Activated naive CD8-positive, alpha-beta T cell treated with anti-CD3 and anti-CD28 coated beads, Interleukin-2, amount 50 U/mL, for 24 hours (primary cell): ENCODE measurements at places on chromosomes 12 and 14.
A peak's percentile ranks its signal among the peaks of the same experiment; 100 is the strongest.

DNA sequence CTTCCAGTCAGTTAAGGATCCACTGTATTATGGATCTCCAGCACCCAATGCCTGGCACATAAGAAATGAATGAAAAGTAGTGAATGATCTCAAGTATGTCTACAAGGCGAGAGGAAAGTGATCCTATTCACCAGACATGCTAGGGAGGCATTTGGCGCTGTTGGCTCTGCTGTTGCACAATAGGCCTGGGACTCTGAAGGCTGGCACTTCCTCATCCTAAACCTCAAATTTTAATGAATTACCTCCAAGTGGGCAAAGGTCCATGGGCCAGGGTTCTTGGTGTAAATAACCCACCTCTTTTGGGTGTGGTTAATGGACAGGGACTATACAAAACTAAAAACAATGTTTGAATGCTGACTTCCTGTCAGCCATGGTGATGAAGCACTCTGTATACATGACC is 173.4 kb upstream of the PZP start:
- H3K36me3 ChIP-seq, result no peaks in the 10 kb centered on the region
- no peak overlapping the region for H3K4me3 ChIP-seq
- no peak for DNase-seq
- no peaks in the 10 kb centered on the region for H3K4me1 ChIP-seq
- H3K27me3 ChIP-seq, result no peaks in the 10 kb centered on the region

GRCh38 chr12:75526655-75527511 is 15.5 kb upstream of the KRR1 start:
- peaks cover 18% of the 10 kb centered on the region for H3K27me3 ChIP-seq
- H3K4me1 ChIP-seq, result peaks cover 12% of the 10 kb centered on the region
- peak; percentile 10 for DNase-seq
- no peak overlapping the region for H3K27ac ChIP-seq
- H3K36me3 ChIP-seq, result peaks cover 1% of the 10 kb centered on the region

GRCh38 chr12:25734529-25735180 is 181.6 kb upstream of the LMNTD1 start:
- H3K27ac ChIP-seq, result no peak overlapping the region
- H3K4me1 ChIP-seq, result no peaks in the 10 kb centered on the region
- no peak for DNase-seq
- H3K36me3 ChIP-seq, result no peaks in the 10 kb centered on the region
- H3K27me3 ChIP-seq, result no peaks in the 10 kb centered on the region

GRCh38 chr12:22046090-22046967 is at the start of gene CMAS:
Gene CMAS (plus strand): TSS chr12:22046218. CDS start chr12:22046304, 86 bp downstream.
- H3K27me3 ChIP-seq, result no peaks in the 10 kb centered on the region
- H3K27ac ChIP-seq, result peak within 1 kb of the TSS; percentile 79
- peaks cover 8% of the 10 kb centered on the region for H3K36me3 ChIP-seq
- peak; percentile 83 for DNase-seq
- peaks cover 41% of the 10 kb centered on the region for H3K4me1 ChIP-seq

- DNase-seq, result no peak
These were observed 611.8 kb downstream of the ETNK1 start for GRCh38 chr12:23236811-23237210.

GRCh38 chr12:6869049-6870021 is 2.0 kb downstream of the TPI1 start:
- H3K4me3 ChIP-seq, result peak overlapping the region; percentile 94
- peaks cover 2% of the 10 kb centered on the region for H3K27me3 ChIP-seq
- peak overlapping the region; percentile 97 for H3K27ac ChIP-seq
- DNase-seq, result peak; percentile 83
- peaks cover 57% of the 10 kb centered on the region for H3K36me3 ChIP-seq

GRCh38 chr12:4274396-4275015 is 944 bp downstream of the CCND2 start:
- peaks cover 49% of the 10 kb centered on the region for H3K36me3 ChIP-seq
- no peaks in the 10 kb centered on the region for H3K27me3 ChIP-seq
- H3K27ac ChIP-seq, result peak overlapping the region; percentile 100

DNA sequence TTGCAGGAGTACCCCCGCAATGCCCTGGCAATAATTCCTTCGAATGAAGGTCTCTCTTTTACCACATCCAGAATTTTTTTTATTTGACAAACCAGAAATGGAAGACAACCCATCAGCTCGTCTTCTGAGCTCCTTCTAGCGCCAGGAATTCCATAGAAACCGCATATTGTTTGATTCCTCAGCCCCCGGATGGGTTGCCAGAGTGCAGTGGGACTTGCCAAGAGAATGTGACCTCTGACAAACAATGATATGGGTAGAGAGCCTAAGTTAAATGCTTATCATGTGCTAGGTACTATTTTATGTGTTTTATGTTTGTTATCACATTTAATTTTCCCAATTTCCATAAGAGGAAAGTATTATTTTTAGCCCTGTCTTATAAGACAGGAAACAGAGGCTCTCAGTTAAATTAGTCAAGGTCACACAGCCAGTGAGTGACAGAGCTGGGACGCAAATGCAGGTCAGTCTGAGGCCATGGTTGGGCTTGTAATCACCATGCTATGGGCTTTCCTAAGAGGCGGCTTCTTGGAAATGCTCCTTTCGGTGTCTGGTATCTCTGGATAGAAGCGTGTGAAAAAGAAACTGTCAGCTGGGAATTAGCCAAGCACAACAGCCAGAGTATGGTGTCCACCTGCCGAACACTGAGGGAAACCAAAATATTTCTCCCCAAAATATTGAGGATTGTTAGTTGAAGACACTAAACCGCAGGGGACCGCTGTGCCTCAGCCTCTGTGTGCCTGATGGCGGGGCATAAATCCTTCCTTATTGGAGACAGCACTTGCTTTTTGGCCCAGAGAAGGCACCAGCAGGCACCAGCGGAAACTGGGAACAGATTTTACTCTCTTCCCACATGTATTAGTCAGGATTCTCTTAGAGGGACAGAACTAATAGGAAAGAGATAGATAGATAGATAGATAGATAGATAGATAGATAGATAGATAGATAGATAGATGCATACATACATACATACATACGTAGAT is 29.4 kb upstream of the ETFBKMT start:
- peaks cover 3% of the 10 kb centered on the region for H3K4me1 ChIP-seq
- H3K36me3 ChIP-seq, result peaks cover 2% of the 10 kb centered on the region
- DNase-seq, result no peak
- no peaks in the 10 kb centered on the region for H3K27me3 ChIP-seq
- no peak overlapping the region for H3K27ac ChIP-seq

- peaks cover 14% of the 10 kb centered on the region for H3K4me1 ChIP-seq
- no peak overlapping the region for H3K27ac ChIP-seq
- no peaks in the 10 kb centered on the region for H3K36me3 ChIP-seq
- peaks cover 70% of the 10 kb centered on the region for H3K27me3 ChIP-seq
- no peak for DNase-seq
- no peak overlapping the region for H3K4me3 ChIP-seq
These were observed 7.1 kb upstream of the SMUG1 start for GRCh38 chr12:54195737-54196347.

DNA sequence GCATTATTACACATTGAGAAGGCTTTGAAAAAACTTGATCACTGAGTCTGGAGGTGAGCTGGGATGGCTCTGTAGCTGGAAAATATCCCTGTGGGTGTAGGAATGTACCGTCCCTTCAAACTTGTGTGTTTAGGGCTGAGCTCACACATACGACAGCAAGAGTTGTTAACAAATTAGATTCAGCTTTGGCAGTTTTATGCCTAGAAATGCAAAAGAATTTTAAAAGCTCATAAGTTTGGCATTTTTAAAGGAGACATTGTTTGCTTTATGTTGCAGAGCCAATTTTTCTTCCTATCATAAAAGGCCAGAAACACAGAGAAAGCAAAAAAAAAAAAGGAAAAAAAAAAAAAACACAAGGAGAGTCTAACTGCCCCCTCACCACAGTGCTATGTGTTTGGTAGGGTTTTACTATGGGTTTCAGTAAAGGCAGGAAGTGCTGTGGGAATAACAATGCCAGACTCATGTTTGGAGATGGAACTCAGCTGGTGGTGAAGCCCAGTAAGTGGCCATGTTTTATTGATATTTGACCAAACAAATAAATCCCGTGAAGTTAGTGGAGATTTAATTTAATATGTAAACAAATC is 78.4 kb downstream of the DAD1 start:
- DNase-seq, result no peak
- no peaks in the 10 kb centered on the region for H3K27me3 ChIP-seq
- H3K36me3 ChIP-seq, result peaks cover 94% of the 10 kb centered on the region
- H3K27ac ChIP-seq, result peak overlapping the region; percentile 99
- peak overlapping the region; percentile 86 for H3K4me3 ChIP-seq
- peaks cover 82% of the 10 kb centered on the region for H3K4me1 ChIP-seq

DNA sequence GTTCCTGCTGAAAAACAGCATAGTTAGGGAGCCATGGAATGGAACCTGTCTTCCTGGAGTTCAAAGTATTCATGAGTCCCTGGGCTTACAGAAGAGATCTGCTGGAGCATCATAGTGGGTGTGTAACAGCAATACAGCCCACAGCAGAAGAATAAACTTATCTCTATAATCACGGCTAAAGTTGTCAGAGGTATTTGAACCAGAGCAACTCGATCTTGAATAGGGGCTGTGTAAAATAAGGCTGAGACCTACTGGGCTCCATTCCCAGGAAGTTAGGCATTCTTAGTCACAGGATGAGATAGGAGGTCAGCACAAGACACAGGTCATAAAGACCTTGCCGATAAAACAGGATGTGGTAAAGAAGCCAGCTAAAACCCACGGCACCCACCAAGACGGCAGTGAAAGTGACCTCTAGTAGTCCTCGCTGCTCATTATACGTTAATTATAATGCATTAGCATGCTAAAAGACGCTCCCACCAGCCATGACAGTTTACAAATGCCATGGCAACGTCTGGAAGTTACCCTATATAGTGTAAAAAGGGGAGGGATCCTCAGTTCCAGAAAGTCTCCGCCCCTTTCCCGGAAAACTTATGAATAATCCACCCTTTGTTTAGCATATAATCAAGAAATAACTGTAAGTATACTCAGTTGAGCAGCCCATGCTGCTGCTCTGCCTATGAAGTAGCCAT is 223.4 kb downstream of the PCNX1 start:
- H3K36me3 ChIP-seq, result no peaks in the 10 kb centered on the region
- no peaks in the 10 kb centered on the region for H3K27me3 ChIP-seq
- no peak for DNase-seq
- H3K4me1 ChIP-seq, result peaks cover 12% of the 10 kb centered on the region

- H3K4me1 ChIP-seq, result peaks cover 46% of the 10 kb centered on the region
- no peak for DNase-seq
- H3K4me3 ChIP-seq, result peak overlapping the region; percentile 80
- H3K27me3 ChIP-seq, result no peaks in the 10 kb centered on the region
- H3K36me3 ChIP-seq, result peaks cover 2% of the 10 kb centered on the region
These were observed 760 bp upstream of the MED13L start for GRCh38 chr12:116278279-116278626.

DNA sequence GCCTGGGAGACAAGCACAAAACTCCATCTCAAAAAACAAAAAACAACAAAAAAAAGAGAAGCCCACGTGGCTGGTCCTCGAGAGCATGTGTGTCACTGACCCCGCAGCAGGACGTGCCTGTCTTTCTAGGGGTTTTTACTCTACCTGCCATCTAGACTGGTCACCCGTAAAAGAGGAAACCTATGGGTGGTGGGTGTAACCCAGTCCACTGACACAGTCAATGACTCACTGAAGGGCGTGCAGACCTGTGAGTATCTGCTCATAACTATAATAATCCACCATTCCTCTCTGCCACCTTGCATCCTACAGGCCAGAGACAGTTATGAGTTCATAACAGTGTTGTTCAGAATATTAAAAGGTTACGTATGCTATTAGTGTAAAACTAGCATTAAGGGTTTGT is 4.6 kb downstream of the GOLGA3 start:
- H3K36me3 ChIP-seq, result peaks cover 56% of the 10 kb centered on the region
- peaks cover 41% of the 10 kb centered on the region for H3K4me1 ChIP-seq
- no peak overlapping the region for H3K4me3 ChIP-seq
- no peak for DNase-seq

GRCh38 chr14:80538633-80539375 is 327.5 kb upstream of the DIO2 start:
- peaks cover 4% of the 10 kb centered on the region for H3K36me3 ChIP-seq
- no peaks in the 10 kb centered on the region for H3K27me3 ChIP-seq
- DNase-seq, result no peak
- H3K4me1 ChIP-seq, result no peaks in the 10 kb centered on the region

DNA sequence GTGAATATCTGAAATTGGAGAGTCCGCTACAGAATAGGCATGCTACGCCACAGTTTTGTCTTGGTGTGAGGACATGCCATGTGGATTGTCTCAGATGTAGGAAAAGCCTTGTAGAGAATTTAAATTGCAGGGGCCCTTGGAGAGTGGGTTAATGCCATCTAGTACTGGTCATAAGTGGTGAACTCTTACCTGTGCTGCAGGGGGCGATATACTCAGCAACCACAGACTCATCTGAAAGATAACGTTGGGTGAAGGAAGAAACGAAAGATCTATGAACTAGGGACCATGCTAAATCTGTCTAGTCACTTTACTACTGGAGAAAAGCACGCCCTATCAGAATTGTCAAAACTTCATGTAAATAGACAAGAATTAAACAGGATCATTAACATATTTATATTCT is 33.7 kb upstream of the A2M start:
- H3K36me3 ChIP-seq, result peaks cover 18% of the 10 kb centered on the region
- no peak overlapping the region for H3K4me3 ChIP-seq

GRCh38 chr12:42422785-42423184 is 96.8 kb downstream of the PPHLN1 start:
- H3K27me3 ChIP-seq, result no peaks in the 10 kb centered on the region
- H3K36me3 ChIP-seq, result peaks cover 21% of the 10 kb centered on the region
- no peak overlapping the region for H3K27ac ChIP-seq
- no peak overlapping the region for H3K4me3 ChIP-seq
- peaks cover 19% of the 10 kb centered on the region for H3K4me1 ChIP-seq
- DNase-seq, result no peak

GRCh38 chr12:11764837-11765236 is 115.4 kb downstream of the ETV6 start:
- no peak for DNase-seq
- H3K4me3 ChIP-seq, result no peak overlapping the region
- H3K27me3 ChIP-seq, result no peaks in the 10 kb centered on the region
- H3K4me1 ChIP-seq, result peaks cover 91% of the 10 kb centered on the region
- H3K36me3 ChIP-seq, result peaks cover 10% of the 10 kb centered on the region
- H3K27ac ChIP-seq, result peak overlapping the region; percentile 88

DNA sequence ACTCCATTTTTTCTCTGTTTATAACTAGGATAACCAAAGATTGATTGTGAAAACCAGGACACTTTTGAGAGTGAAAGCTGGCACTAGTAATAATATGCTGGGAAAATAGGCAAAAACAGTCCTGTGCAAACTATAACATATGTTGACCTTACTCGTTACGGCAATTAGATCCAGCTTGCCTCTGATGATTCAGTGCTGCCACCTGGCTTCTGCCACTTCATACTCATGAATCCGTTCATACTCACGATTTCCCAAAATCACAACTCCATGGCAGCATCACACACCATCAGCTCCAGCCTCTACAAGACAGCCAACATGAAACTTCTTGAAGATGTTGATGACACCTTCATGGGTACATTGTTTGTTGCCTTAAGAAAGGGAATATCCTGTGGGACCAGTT is 49.1 kb upstream of the CAND1 start:
- DNase-seq, result no peak
- H3K4me1 ChIP-seq, result no peaks in the 10 kb centered on the region
- no peak overlapping the region for H3K27ac ChIP-seq
- H3K27me3 ChIP-seq, result no peaks in the 10 kb centered on the region

DNA sequence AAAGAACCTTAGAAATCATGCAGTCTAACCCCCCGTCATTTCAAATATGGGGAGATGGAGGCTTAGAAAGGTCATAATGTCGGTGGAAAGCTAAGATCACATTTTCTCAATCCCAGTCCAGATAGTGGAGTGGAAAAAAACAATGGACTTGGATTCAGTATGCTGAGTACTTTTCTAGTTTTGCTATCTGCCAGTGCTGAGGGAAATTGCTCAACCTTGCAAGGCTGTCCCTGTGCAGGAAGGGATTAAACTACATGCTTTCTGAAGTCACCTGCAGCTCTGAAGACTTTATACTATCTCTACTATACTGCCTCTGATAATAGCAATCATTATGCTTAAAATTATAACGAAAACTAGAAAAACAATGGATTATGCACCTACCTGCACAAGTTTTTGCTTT is 272.8 kb downstream of the LRIG3 start:
- H3K4me3 ChIP-seq, result no peak overlapping the region
- H3K27me3 ChIP-seq, result no peaks in the 10 kb centered on the region
- H3K4me1 ChIP-seq, result no peaks in the 10 kb centered on the region
- no peaks in the 10 kb centered on the region for H3K36me3 ChIP-seq
